Activated CD4-positive, CD25-positive, alpha-beta regulatory T cell (primary cell): ENCODE measurements at places on chromosomes 1 and 21.

DNA sequence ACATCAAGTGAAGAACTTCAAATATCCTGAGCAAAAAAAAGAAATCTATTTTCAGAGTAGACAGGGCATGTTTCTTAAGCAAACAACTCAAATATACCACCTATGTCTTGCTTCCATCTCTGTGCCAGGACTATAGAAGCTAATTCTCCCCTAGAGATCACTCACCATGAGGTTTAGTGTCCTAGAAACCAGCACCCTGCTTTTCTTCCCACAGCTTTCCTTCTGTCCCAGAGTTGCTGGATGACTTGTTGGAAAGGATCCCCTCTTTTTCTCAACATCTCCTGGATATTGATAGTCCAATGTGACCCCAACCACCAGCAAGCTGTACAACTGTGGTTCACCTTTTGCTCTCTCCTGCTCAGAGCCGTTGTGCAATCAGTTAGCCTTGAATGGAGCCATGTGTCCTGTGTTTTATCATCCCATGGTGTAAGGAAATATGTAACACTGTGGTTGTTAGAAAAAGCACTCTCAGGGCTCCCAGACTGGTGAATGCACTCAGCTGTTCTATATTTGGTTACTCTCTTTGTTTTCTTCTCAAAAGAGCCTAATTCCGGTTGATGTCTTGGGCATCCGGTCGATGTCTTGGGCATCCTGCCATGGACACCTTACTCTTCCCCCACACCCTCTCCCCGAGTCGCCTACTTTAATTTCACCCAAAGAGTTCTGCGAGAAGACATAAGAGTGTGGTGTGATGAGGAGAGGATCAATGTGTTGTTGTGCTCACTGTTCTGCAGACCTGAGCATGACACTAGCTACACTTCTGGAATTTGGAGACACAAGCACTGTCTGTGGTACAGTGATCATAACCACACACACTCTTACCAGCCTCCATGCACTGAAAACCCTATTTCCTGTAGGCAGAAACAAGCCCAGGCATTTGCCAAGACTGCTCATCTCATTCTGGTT is 1.7 kb downstream of the TNFSF4 start:
- DNase-seq: no peak

DNA sequence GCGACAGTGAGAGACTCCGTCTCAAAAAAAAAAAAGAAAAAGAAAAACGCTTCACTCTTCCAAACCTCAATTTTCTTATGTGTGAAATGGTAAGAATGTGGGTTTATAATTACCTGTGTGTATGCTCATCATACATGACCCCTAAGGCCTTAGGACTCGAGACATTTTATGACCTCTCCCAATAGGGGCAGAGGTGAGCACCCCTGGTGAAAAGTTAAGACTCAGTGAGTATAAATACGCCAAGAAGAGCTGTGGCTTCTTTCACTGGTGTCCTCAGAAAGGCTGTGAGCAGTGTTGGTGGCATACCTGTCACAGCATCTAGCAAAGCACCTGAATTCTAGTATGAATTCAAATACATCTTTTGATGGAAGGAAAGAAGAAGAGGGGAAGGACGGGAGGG is 7.8 kb upstream of the FCMR start:
- no peak for DNase-seq

DNA sequence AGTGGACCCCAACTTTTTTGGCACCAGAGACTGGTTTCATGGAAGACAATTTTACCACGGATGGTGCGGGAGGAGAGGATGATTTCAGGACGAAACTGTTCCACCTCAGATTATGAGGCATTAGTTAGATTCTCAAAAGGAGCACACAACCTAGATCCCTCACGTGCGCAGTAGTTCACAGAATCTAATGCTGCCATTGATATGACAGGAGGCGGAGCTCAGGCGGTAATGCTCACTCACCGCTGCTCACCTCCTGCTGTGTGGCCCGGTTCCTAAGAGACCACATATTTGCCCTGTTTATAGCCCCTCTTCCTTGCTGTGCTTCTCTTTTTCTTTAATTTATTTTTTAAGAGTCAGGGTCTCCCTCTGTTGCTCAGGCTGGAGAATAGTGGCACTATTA is 4.6 kb downstream of the NTRK1 start:
- DNase-seq: no peak

DNA sequence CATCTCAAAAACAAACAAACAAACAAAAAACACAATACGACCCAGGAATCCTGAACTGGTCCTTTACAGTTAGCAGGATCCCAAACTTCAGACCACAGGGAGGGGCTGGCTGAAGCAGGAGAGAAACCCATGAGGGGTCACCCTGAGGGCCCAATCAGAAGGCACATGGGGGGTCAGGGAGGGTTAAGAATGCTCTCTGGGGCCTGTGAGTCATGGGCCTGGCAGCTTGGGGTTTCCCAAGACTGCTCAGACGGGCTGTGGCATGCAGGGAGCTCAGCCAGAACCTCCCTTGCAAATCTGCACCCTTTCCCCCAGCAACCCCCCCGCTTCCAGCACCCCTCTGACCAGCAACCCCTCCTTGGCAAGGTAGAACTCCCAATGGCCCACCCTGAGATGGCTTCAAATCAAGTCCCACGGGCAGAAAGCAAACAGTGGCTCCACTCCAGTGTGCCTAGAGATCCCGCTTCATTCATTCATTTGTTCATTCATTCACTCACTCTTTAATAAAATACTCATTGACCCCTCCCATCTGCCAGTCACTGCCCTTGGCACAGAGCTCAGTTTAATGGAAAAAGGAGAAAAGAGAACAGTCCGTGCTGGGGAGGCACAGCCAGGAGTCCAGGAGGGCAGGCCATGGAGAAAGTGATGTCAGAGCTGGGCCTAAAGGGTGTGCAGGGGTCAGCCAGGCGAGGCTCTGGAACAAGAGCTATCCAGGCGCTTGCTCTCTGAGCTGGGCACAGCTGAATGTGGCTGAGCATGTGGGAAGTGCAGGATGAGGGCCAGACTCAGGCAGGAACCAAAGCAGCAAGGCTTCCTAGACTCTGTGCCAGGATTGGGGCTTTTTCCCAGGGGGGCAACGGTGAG is 8.2 kb downstream of the UQCRHL start:
- DNase-seq: no peak

GRCh38 chr21:44437371-44437695 is 18.0 kb upstream of the LRRC3 start:
- DNase-seq: no peak

- no peak for DNase-seq
Observed at GRCh38 chr1:184748740-184749139, 5.9 kb downstream of the EDEM3 start.
